SK-N-SH (cell line): ENCODE measurements at places on chromosomes 13 and 19. TPM values are rescaled to one million over a fixed set of nuclear protein-coding genes. Genes with fewer than 3 reads are reported as not detected.

The KCTD4 gene
- polyA plus RNA-seq = 0.56 and 1.3 TPM in 2 replicates

The RASGRP4 gene
- not detected in 2 replicates for polyA plus RNA-seq

The SHFL gene
- 36.6 and 43.2 TPM in 2 replicates for polyA plus RNA-seq

The ETFB gene
- polyA plus RNA-seq = 130 and 169 TPM in 2 replicates

The LAIR1 gene
- not detected in 2 replicates for polyA plus RNA-seq

The TEAD2 gene
- polyA plus RNA-seq = 24.7 and 27.9 TPM in 2 replicates

The FPR1 gene
- 0.03 TPM in 1 of 2 replicates, not detected in the other for polyA plus RNA-seq

The MISP gene
- polyA plus RNA-seq = 0.03 and 0.08 TPM in 2 replicates

The XRCC1 gene
- 24.7 and 30.3 TPM in 2 replicates for polyA plus RNA-seq

The TMEM150B gene
- polyA plus RNA-seq = not detected in 2 replicates

The KCNN1 gene
- 2.7 and 3.6 TPM in 2 replicates for polyA plus RNA-seq
